NCI-H1105 treated with DMSO at 0.1 percent for 48 hours (cell line): ENCODE measurements at places on chromosomes 3 and 15.

GRCh38 chr3:115350606-115351005, 203.5 kb upstream of the ZBTB20 start:
- no peak for DNase-seq

DNA sequence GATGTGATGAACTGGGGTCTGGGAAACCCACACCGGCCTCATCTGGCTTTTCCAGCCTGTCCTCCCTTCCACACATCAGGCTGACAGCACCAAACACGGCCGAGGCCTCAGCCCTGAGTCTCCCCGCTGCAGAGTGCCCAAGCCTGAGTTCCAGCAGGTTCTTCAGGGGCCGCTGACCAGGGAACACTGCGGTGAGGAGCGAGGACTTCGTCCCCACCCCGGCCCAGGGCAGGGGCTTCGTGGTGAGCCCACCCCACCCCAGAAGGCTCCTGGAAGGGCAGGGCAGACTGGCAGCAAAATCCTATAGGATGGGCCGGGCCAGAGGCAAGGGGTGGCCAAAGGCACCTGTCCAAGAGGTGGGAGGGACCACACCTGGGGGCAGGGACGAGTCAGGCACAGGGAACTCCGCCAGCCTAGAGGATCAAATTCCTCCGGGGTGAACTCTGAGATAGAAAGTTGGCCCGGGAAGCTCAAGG, at the start of gene SLC51A:
TSS of gene SLC51A (plus strand) at position 446 of the 476 bp plus-strand sequence. CDS start 179 bp downstream, outside the sequence.
- no peak for DNase-seq

DNA sequence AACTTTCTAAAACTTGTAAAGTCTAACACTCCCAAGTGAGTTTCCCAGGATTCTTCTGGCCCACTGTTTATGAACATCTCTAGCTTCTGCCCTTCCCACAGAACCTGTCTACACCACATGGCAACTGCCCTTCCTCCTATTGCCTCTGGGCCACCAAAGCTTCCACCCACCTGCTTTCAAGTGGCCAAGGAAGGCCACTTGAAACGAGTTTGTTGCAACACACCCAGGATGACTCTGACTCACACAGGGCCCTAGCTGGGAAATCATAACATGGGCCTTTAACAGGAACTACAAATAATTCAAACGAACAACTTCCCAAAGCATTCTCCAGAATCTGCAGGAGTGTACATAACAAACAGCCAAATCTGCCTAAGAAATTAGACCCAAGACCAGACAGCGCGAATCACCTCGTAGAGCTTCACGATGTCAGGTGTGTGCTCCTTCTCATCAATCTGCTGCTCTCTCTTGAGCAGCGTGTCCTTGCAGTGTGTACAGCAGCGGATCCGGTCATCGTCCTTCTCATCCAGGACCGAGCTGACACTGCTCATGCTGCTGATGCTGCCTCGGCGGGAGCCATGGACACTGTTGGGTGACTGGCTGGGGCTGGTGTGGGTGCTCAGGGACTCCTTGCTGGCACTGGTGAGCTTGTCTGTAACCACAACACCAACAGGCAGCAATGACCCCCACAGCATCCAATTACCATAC, 16.8 kb downstream of the RBSN start:
- no peak for DNase-seq

DNA sequence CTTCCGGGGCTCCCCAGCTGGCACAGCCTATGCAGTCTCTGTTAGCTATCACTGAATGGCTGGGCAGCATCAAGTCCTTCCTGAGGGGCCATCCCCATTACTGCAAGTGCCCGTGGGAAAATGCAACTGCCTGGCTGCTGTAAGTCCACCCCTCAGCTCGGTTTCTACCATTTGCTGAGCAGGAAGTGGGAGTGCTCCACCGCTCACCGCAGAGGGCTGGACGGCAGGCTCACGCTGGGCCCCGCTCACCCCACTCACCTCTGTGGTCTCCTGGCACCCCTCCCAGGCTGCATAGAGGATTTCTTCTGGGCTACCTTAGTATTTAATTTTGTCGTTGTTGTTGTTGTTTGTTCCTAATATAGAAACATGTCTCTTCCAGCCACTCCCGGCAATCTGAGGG, 270.2 kb downstream of the PLCL2 start:
- no peak for DNase-seq

DNA sequence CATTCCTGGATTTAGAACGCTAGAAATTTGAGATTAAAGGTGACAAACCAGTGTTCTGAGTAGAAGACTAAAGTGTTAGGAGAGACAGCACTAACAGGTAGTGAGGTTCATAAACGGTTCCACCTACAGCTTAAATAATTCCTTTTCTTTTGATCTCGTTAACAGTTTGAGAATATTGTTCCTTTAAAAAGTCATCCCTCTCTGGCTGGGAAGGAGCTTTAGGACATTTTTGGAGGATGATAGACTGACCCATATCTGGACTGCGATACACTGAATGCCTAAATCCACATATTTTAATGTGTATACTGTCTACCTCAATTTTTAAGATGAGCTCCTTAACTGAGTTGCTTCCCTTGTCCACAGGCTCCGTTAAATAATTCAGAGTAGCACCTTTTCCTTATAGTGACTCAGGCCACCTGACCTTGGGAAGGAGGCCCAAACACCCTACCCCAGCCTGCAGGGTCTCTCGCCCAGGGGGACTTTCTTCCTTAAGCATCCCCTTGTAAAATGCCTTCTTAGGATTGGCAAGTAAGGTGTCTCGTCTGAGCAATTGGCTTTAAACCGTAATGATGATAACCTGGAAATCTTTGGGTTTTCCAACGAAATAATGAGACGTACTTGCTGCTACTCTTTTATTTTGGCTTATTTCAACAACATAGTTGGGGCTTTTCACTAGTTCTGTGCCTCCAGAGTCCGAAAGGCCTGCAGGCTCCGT, 3.3 kb downstream of the TRIM71 start:
- no peak for DNase-seq

- no peak for DNase-seq
These were observed 11.2 kb upstream of the ALCAM start for GRCh38 chr3:105355408-105356061.

DNA sequence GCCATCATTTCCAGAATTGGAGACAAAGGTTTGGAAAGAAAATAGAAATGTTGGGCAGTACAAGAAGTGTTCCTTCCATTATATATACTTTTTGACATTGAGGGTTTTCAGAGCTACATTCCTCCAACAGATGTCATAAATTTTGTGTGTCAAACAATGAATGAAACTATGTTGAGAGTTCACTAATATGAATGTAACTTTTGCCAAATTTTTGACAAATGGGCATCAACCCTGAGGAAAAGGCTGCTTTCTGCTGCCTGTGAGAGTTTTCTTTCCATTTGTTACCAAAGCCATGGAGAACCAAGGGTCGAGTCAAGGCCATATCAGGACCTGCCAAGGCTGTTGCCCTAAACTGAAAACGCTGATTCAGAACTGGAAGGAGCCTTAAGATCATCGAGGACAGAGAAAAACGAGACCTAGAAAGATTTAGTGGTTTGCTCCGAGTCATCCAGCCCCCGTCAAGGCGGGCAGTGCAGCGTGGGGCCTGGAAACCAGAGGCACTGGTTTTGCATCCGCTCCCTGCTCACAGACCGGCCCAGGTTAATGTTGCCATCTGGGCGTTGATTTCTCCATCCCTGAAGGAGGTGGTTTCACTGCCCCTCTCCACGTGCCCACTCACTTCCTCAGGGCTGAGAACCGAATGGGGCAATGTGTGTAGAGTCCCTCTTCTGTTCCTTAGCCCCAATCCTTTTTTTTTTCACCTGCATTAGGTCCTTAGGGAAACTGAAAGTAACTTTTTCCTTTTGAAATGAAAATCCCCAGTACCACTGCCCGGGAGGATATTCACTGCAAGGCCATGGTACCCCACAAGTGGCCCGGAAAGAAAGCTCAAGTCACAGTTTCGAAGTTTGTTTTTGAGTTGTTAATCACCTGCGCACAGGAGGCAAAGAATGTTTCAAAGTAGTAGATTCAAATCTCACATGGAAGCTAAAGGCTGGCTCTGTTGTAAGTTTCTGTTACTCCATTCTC, 32.8 kb downstream of the TPM1 start:
- DNase-seq: no peak

DNA sequence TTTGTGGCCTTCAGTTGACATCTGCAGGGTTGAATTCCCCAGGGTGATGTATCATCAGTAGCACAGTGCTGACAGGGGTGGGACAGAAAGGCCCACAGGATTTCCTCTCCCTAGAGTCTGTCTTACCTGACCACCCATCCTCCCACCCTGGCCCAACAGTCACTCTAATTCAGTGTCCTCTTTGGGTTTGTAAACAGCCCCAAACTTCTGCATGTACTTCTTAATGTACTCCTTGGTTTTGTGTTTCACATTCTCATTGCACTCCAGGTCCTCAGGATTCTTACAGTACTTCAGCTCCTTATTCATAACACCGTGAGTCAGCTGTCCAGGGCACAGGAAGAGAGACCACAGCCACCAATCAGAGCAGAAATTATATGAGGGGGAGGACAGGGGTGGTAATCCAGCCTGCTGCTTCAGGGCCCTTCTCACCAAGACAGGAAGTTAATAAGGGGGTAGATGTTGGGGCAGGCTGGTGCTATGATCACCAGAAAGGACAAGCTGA, 37.5 kb downstream of the NBEAL2 start:
- DNase-seq: no peak

- peak; percentile 88 for DNase-seq
These were observed 65.6 kb upstream of the CADM2 start for GRCh38 chr3:84893211-84893610.

GRCh38 chr15:80041494-80042253, 17.8 kb upstream of the ZFAND6 start:
- no peak for DNase-seq

DNA sequence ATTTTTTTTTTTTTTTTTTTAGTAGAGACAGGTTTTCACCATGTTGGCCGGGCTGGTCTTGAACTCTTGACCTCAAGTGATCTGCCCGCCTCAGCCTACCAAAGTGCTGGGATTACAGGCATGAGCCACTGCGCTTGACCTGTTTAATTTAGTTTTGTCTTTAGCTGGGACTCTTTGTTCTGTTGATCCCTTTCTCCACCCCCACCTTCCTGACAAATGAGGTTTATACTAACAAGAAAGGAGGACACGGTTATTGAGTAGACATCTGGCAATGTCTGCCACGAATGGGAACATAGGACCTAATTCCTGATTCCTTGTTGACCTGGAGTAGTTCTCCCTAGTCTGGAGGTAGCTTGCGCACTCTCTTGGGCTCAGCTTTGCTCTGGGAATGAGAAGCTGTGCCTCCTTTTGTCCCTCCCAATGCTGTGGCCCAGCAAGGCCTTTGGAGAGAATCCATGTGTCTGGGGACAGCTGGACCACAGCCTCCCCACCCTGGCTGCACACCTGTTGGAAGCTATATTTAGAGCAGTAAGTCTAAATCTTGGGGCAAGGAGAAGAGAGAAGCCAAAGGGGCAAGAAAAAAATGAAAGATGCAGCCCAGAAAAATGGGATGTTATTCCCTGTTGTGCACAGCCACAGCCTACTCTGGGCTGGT, 53.2 kb upstream of the ADPGK start:
- DNase-seq: no peak

- no peak for DNase-seq
These were observed 175.4 kb upstream of the LINGO1 start for GRCh38 chr15:77808075-77808474.

- DNase-seq: no peak
These were observed 22.6 kb upstream of the NR2F2 start for GRCh38 chr15:96307856-96308394.

DNA sequence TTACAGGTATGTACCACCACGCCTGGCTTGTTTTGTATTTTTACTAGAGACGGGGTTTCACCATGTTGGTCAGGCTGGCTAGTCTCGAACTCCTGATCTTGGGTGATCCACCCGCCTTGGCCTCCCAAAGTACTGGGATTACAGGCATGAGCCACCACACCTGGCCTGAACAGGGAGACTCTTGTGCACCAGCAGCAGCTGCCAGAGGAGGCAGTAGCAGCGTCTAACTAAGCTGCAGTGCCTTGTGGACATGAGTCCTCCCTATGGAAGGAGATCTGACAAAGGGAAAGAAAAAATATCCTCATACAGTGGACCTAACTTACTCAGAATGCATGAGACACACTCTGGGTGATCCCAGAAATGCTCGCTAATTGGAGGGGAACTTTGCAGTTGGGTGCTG, 36.8 kb upstream of the NEO1 start:
- no peak for DNase-seq

DNA sequence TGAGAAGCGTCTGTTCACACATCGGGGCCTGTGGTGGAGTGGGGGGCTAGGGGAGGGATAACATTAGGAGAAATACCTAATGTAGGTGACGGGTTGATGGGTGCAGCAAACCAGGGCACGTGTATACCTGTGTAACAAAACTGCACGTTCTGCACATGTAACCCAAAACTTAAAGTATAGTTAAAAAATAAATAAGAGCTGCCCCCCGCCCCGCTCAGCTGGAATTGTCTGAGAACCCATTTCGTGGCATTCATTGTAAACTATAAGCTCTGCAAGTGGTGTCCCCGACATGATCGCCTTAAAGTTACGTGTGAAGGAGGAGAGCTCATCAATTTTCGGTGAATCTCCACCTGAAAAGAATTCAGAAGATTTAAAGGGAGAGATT, 7.3 kb upstream of the LIPH start:
- DNase-seq: no peak

- no peak for DNase-seq
These were observed 94.2 kb downstream of the NUP210 start for GRCh38 chr3:13325892-13326443.
